Suppressor macrophage (primary cell): ENCODE measurements at places on chromosomes 7 and 10.
A peak's percentile ranks its signal among the peaks of the same experiment; 100 is the strongest.

GRCh38 chr10:121590772-121591171 is 7.5 kb downstream of the FGFR2 start:
- no peak for DNase-seq

DNA sequence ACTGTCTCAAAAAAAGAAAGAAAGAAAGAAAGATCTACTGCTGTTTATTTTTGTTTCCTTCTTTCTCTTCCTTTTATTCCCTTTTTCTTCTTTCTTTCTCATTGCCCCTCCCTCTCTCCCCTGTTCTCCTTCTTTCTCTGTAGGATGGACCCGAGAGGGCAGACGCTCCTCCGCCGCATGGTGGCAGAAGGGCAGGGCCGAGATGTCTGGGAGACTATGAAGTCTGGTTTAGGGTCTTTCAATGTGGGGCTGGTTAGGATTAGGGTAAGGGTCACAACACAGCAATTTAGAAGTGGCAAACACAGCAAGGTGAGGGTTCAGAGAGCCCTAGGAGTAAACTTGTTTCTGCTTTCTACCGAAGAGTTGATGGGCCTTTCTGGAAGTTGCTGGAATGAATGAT is 45.7 kb upstream of the RASGEF1A start:
- DNase-seq, result no peak

DNA sequence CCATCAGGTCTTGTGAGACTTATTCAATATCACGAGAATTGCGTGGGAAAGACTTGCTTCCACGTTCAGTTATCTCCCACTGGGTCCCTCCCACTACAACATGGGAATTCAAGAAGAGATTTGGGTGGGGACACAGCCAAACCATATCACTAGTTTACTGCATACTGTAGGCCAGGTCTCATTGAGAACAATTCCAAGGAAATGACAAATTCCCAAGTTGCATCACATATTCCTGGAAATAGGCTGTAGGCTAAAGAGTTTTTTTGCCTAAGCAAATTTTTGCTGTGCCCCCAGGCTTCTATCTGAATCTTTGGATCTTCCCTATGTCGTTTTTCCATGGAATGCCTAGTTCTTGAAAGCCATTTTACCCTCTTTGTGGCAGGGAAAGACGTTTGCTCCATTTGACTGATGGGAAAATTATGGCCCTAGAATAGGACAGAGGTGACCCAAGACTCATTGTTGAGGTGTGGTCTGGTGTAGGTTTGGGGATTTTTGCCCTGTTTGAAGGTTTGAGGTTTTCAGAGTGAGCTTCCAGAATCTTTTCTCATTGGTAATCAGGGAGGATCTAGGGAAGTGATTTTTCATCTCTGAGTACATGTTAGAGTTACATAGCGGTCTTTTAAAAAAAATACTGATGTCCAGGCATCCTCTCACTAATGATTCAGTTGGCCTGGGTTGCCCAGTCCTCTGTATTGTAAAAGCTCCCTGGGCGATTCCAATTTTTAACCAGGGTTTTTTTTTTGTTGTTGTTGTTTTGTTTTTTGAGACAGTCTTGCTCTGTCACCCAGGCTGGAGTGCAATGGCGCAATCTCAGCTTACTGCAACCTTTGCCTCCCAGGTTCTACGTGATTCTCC is 44.4 kb downstream of the TACR2 start:
- peak; percentile 47 for DNase-seq

DNA sequence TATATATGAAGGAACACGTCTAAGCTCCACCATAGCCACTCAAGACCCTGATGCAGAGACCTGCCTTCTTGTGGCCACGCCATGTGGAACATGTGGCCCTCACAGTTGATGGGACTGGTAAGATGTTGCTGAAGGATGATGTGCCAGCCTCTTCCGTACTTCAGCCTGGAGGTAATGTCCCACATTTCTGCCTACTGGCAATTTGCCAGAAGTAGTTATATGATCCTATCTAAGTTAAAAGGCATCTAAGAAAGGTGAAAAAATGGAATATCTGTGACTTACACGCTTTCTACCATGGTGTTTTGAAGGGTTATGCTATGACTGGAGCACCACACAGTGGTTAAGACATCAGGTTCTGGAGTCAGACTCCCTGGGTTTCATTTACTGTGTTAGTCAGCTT is 948.7 kb upstream of the GHITM start:
- no peak for DNase-seq

GRCh38 chr7:34191162-34191561 is 285.8 kb downstream of the BMPER start:
- DNase-seq, result no peak

GRCh38 chr7:14745076-14745475 is 157.5 kb downstream of the DGKB start:
- DNase-seq, result no peak

DNA sequence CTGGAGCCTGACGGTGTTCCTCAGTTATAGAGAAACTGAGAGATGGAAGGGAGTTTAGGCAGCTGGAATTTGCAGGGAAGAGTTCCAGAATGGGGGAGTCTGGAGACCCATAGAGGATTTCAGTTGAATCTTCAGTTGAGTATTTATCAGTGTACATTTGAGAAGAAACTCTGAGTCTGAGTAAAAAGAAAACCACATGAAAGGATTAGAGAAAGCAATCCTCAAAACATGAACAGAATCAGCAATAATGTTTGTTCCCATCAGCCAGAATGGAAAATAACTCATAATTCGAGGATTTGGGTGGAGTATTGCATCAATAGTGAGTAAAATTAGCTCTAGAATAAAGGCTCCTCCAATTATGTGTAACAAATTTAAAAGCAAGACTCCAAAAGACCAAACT is 130.0 kb upstream of the AHR start:
- no peak for DNase-seq

DNA sequence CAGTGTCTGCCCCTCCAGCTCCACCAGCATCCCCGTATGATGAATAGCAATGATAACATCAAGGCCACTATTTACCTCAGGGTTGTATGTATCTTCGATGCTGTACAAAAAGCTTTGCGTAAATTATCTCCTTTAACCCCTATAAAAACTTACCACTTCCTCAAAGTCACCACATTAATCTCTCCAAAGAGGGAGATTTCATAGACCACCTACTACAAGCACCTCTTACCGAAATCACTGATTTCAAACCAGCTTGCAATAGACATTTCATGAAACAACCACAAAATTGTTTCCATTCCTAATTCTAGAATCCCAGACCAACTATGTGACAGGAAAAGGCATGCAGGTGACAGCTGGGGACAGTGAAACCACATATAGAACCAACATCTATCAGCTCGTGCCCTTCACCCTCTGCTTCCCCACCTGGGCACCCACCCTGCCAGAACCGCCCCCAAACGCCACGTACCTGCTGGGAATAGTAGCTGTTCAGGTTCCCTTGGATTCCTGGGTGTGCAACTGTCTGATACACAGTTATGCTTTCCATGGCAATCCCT is 20.1 kb upstream of the MMP21 start:
- DNase-seq, result no peak

DNA sequence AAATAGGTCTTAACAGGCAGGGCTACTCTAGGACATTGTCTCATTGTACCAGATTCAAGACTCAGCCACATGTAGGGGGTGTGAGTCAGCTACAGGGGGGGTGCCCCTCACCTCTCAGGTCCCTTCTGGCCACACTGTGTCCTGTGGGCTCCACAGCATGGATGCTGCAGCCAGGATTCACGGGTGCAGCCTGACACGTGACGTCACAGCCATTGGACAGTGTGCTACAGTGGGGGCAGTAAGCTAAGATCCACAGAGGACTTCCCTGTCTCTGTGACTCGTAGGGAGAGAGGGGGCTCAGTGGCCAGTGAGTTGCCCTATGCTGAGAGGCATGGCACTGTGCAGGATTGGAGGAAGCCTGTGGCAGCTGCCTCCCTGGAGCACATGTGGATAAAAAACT is 77.9 kb downstream of the TMEM178B start:
- no peak for DNase-seq

- no peak for DNase-seq
Measured at GRCh38 chr7:158765020-158765419, 60.4 kb upstream of the NCAPG2 start.

DNA sequence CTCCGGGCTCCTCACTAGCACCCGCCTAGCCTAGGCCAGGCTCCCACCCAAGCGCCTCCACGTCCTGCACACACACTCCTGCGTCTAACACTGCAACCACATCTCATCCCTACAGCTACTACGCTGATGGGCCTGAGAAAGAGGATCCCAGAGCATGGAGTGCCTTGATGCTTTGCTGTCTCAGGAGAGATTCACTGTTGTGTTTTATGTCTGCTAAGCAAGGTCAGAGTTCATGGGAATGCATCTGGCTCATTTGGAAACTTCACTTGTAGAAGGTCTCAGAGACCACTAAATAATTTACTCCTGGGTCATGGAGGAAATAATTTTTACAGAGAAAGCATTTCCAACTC is 88.7 kb downstream of the SLIT1 start:
- DNase-seq, result no peak

GRCh38 chr10:70920519-70920918 is 32.2 kb upstream of the PCBD1 start:
- no peak for DNase-seq

DNA sequence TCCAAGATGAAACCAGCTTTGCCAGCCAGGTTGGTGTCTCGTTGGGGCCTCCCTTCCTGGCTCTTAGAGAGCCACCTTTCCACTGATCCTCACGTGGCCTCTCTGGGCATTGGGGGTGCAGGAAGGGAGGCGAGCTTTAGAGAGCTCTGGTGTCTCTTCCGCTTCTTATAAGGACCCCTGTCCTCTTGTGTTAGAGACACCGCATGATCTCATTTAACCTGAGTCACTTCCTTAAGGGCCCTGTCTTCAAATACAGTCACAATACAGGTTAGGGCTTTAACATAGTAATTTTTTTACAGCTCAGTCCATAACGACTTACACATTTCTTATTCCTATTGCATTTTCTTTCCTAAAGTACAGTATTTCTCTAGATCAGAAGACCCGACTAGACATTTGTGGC is 535.8 kb downstream of the SDK1 start:
- no peak for DNase-seq

GRCh38 chr7:108395426-108395825 is 60.8 kb downstream of the NRCAM start:
- no peak for DNase-seq

DNA sequence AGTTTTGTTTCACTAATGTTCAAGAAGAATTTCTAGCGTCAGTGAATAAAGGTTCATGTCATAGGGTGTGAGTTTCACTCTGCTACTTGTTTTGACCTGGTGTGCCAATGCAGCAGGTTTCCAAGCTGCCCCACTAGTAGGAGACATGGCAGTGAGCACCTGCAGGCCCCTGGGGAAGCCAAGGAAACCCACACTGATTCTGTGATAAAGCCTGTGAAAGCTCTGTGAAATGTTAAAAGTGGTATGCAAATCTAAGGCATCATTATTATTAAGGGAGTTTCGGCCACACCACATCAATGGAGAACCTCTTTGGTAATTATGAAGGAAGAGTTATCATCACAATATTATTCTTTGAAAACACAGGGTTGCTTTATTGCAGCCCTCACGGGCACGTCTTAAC is 46.4 kb downstream of the ABCB5 start:
- no peak for DNase-seq

DNA sequence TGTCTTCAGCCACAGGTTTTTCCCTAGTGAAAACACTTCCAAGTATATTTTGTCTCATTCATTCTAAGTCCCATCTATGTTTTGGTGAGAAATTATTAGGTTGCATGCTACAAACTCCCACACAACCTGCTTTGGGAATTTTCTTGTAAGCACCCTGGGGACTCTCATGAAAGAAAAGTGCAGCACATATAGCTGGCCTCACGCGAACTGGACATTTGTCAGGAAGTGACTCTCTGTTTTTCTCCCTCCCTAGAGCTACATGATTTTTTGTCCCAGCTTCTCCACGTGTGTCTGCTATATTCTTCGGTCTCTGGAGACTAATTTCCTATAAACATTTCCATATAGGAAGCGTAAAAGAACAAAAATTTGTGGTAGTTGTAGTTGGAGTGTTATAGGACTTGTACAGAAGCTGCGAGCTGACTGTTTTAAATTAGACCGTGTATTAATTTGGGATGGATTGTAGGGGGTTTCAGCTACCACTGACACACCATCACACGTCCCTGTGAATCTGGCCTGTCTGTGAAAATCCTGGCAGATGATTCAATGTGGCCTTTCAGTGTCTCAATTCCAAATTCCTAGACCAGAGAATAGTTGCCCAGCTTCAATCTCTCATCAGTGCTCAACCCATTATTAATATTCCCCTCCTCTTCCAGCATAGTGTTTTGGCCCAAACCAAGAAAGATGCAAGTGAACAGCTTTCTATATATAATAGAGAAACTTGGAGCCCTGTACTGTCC is 40.2 kb downstream of the ARL4A start:
- DNase-seq, result no peak

GRCh38 chr10:24642921-24643678 is 80.6 kb downstream of the ARHGAP21 start:
- peak; percentile 66 for DNase-seq

DNA sequence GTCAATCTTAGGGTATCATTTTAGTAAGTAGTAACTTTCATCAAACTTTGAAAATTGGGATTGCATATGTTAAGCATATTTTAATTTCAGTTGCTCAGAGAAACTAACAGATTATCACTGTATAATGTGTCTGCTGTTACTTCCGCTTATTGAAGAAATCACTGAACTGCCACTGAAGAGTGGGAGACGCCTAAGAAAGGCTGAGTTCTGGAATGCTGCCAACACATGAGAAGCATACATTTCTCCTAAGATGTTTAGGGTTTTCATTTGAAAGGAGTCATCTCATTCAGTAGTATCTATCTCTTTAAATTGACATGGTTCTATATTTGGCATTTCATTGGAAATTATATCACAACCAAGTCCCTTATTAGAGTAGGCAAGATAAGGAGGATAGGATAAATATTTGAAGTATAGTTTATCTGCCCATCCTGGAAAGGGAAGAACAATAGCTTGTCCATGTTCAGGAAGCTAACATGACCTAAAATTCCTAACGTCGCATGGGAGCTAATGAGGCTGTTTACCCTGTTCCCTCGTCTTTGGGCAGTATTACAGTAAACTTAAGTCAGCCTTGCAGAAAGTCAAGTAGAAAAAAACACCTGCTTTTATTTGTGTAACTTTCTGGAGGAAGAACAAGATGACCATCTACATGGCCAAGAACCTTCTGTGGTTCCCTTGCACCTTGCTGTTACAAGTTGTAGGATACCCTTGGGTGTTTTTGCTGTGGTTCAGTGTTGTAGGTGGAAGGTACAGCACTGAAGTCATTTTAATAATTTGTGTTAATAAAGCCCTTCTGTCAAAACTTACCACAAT is 67.3 kb downstream of the NHLRC2 start:
- peak; percentile 13 for DNase-seq

DNA sequence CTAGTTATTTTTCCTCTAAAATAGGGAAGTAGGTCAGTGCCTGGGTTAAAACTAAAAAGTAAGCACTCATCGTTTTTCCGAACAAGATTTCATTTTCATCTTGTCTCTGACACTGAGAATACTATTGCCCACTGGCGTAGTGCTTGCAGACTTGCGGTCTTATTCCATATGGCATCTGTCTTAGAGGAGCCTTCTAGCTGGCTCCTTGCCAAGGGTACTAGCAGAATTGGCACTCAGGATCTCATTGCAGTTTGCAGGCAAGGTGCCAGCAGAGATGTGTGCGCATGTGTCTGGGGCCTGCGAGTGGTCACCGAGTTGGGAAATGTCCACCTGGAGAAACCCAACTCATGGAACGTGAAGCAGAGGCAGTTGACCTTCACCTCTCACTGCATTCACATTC is 143.4 kb downstream of the CELF2 start:
- peak; percentile 63 for DNase-seq
